ENCODE measurements at places on chromosomes 7 and 10.

DNA sequence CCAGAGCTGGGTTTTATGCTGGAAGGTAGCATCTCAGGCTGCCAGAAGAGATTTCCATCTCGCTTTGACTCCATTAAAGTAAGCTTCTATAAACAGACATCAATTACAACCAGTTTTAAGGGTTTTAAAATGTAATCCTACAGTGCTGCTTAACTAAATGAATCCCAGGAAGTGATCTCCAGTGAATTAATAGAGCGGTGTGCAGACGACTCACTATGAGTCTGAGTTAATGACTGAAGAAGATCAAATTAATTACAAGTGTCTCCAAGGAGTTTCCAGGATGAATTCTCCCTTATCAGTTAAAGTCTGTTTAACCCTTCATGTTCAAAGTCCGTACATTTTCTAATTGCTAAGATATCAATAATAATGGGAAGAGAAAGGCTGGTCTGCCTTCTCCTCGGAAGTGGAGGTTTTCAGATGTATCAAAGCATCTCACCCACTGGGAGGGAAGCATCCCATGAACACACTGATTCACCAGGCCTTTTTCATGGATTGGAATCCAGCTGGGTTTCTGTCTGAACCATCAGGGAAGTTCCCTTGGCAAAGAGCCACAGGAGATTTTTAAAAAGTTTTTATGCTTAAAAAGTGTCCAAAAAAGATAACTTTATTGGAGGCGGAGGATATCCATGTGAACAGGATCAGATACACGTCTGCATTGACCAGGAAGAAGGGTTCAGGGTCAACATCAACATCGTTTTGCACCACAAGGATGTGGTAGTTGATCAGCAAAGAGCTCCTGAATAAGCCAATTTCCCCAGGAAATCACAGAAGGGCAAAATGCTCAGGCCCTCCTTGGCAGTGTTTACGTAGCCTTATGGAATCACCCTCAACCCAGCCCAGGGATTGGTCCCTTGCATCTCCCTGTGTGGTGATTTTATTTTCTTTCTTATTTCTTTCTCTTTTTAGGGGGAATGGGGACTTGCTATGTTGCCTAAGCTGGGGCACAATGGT, 288.2 kb downstream of the POU6F2 start:
- DNase-seq: no peak

DNA sequence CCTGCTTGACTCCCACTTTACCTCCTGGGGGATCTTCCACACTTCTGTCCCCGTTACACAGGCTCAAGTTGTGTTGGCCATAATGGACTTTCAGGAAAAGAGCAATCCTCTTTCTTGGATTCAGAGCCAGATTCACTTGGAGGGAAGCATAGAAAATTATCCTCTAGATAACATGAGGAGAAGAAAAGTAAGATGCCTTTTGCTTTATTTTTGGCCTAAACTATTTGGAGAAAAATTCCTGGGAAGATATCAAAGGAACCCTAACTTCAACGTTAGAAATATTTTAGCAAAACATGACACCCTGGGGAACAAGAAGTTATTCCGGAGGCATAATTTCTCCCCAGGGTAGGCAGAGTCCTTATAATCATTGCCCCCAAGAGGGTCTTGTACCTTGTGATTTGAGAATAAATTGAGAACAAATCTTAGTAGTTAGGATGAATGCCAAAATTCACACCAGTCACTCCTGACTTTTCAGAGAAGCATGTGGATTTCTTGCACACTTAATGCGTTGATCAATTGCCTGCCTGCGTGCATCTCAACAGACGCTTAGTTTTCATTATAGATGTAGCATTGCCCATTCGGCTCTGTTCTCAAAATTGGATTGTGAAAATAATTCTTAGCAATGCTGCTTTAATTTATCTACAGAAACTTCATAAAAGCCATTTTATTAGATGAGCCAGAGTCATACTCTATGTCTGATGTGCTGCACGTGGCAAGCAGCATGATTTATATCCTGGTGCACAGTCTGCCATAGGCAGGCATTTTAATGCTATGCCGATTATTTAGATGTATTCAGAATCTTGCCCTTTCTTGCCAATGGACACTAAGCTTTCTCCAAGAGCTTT, 224.4 kb downstream of the C7orf25 start:
- DNase-seq: no peak

- peak; percentile 15 for DNase-seq
Observed at GRCh38 chr10:58291538-58292174, 22.7 kb downstream of the CISD1 start.

DNA sequence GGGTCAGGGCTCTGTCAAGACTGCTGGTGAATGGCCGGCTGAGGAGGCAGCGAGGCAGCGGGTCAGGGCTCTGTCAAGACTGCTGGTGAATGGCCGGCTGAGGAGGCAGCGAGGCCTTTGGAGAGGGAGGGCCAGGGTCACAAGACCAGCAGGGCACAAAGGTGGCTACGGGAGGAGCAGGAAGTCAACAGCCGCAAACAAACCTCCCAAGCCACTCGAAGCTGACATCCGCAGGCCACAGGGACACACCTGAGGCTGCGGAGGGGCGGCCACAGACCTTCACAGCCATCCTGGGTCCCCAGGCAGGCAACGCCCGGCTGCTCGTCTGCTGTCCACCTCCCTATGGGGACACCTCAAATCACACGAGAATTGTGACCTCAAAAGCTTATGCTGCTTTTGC, 8.9 kb upstream of the GPER1 start:
- no peak for DNase-seq

DNA sequence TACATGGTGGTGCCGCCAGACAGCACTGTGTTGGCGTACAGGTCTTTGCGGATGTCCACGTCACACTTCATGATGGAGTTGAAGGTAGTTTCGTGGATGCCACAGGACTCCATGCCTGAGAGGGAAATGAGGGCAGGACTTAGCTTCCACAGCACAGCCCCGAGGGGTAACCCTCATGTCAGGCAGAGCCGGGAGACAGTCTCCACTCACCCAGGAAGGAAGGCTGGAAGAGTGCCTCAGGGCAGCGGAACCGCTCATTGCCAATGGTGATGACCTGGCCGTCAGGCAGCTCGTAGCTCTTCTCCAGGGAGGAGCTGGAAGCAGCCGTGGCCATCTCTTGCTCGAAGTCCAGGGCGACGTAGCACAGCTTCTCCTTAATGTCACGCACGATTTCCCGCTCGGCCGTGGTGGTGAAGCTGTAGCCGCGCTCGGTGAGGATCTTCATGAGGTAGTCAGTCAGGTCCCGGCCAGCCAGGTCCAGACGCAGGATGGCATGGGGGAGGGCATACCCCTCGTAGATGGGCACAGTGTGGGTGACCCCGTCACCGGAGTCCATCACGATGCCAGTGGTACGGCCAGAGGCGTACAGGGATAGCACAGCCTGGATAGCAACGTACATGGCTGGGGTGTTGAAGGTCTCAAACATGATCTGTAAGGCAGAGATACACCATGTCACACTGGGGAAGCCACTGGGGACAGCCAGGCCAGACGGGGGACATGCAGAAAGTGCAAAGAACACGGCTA, 104.6 kb upstream of the TNRC18 start:
- DNase-seq: no peak

DNA sequence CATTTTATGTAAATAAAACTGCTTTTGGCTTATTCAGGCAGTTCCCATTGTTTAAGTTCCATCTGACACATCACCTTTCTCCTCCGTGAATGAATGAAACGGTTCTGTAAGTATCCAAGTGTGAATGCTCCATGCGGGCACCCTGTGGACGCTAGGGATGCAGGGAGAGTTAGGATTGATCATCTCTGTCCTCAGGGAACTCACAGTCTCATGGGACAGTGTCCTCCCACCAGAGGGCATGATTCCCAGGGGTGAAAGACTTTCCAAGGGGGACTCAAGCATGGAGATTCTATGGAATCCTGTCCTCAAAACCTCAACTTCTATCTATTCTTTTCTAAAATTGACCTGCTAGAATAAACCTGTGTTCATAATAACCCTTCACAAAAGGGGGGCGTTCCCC, 98.8 kb downstream of the HECW1 start:
- peak; percentile 33 for DNase-seq

DNA sequence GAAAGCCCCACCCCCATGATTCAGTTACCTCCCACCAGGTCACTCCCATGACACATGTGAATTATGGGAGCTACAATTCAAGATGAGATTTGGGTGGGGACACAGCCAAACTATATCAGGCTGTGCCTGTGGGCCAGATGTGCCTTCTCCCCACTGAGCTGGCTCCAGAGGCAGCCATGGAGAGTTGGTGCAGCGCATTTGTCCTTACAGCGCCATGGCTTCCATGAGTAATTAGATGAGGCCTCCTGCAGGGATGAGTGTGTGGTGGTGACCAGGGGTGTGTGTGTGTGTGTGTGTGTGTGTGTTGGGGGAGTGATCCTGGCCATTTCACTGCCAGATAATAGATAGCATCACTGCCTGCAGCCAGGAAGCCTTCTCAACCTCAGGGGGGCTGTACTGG, 94.6 kb downstream of the FANK1 start:
- no peak for DNase-seq

DNA sequence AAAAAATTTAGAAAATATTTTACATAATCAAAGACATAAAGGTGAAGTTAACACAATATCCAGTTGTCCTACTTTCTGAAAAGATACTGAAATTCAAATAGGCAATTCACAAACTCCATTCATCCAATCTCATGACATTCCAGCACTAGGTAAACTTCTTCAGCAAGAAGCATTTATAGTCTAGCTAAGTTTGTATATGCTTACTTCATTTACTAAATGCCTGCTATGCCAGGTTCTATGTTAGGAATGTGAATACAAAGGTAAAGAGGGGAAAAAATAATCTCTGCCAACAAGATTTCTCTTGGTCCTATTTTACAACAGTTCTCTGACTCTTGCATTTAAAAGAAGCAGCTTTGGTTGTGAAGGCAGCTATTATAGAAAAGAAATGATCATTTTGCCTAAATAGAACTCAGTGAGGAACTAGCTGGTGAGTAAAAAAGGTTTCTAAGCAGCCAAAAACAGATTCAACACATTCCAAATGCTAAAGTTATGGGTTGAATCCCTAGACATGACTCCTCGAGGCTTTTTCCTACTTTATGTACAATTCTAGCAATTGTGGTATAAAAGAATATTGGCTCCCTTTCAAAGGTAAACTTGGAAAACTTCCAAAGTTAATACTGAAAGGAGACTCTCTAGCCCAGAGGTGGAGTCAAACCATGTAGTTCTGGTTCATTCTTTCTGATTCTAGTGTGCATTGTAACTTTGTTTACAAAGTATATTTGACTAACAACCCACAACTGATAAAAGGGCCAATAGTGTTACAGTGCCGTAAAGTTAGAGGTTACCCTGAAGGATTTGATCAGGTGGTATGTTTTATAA, 30.9 kb upstream of the KLHL7 start:
- no peak for DNase-seq

- DNase-seq: no peak
Observed at GRCh38 chr7:140236626-140237025, 59.8 kb upstream of the KDM7A start.

Measured in A549 (cell line).